ENCODE measurements at places on chromosomes 1 and 21.

DNA sequence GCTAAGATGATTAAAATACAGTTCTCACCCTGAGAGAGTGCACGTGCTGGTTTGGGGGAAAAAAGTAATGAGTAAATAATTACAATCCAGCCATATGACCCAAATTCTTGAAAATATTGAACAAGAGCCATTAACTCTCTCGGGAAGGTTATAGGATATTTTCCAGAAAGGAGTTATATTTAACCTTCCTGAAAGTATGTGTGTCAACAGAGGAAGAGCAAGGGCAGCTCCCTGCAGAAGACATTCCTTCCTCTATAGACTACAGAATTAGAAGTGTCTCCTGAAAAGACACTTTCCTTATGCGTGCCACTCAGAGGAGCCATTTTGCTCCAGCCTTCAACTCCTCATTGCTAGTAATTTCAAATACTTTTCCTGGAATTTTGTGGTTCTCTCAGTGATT is 648.7 kb downstream of the USP25 start:
- no peak for DNase-seq

DNA sequence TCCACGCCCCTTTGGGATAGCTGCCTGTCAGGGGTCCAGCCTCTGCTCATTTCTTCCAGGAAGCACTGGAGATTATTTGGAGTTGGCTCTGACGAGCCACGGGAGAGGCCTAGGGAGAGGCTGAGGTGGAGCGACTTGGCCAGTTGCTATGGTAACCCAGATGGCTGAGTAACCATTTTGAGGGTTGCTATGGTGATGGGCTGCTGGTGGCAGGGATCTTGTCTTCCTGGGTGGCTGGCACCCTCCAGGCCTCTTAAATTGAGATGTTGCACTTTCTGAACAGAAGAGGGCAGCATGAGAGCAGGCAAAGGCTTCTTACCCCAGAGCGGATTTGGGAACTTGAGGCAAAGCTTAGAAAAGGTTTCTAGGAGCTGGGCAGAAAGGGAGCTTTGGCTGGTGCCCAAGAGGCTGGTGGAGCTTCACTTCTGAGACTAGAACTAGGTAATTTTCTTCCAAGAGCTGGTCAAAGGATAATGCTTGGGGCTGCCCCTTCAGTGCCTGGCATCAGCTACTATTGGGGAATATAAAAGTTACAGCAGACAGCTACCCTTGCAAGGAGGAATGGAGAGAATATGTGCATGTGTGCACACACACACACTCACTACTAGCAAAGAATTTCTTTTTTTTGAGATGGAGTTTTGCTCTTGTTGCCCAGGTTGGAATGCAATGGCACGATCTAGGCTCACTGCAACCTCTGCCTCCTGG is 72.5 kb downstream of the NDUFS5 start:
- peak; percentile 43 for DNase-seq

- no peak for DNase-seq
Measured at GRCh38 chr21:42401154-42401553, 2.5 kb upstream of the UBASH3A start.

DNA sequence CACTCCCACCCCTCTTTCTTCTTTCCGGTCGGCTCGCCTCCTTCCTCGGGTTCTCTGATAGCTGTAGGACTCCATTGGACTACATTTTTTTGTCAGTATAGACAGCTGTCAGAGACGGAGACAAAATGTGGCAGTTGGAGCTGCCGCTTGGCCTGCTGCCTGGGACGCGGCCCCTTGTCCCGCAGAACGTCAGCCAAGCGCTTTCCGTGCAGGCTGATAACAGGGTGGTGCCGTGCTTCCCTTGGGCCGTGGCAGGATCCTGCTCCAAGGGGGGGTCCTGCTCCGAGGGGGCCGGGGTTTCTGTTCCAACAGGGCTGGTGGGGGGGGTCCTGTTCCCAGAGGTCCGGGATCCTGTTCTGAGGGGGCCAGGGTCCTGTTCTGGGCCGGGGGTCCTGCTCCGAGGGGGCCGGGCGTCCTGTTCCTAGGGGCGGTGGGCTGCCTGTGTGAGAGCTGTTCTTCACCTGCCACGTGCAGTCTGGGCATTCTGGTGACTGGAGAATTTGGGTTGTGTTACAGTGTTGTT is 4.9 kb downstream of the SKI start:
- no peak for DNase-seq

GRCh38 chr1:202967684-202968281 is 726 bp upstream of the CYB5R1 start:
- DNase-seq: no peak

- no peak for DNase-seq
Measured at GRCh38 chr1:43382027-43382779, 7.4 kb downstream of the MED8 start.

DNA sequence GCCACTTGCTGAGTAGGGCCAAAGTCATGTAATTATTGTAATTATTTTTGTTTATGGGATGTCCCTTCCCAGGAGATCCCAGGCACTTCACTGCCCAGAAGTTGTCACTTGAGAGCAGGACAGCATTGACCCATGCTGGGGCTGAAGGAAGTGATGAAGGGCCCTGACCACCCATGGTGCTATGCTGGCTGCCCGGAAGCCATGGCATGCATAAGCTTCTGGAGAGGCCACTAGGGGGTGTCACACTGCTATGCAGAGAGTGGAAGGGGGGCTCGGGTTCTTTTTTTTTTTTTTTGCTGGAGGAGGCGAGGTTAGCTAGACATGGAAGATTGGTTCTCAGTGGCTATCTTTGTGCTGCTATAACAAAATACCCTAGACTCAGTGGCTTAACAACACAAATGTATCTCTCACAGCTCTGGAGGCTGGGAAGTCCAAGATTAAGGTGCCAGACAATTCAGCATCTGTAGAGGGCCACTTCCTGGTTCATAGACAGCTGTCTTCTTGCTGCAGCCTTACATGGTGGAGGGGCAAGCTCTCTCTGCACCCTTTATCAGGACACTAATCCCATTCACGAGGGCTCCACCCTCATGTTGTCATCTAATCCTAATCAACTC is 84.9 kb downstream of the CNIH3 start:
- DNase-seq: no peak

GRCh38 chr1:87950369-87950768 is 621.7 kb downstream of the LMO4 start:
- DNase-seq: no peak

DNA sequence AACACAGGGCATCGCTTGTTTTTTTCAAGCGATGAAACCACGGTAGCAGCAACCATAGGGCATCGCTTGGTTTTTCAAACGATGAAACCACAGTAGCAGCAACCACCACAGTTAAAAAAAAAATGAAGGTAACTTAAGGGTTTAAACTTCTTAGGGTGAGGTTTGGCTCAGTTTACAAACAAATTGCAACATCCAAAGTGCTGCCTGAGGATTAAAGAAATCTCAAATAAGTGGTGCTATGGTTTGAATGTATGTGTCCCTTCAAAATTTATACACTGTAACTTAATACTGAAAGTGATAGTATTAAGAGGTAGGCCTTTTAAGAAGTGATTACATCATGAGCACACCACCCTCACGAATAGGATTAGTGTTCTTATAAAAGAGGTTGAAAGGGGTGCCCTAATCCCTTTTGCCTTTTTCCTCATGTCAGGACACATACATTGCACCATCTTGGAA is 6.4 kb upstream of the GBP5 start:
- no peak for DNase-seq

- no peak for DNase-seq
Measured at GRCh38 chr1:36737767-36738166, 255.1 kb upstream of the CSF3R start.

DNA sequence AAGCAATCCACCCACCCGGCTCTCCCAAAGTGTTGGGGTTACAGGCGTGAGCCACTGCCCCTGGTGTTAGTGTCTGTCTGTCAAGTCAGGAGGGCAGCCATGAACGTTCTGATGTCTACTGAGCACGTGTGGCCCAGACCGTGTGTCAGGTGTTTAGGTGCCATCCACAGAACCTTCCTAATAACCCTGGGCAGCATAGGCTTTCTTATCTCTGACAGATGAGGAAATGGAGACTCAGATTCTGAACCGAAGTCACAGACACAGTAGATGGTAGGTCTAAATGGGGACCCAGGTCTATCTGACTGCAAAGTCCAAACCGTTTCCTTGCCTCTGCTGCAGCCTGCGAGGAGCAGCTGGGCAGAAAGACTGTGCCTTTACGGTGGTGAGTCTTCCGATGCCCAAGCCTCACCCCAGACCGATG is 622 bp upstream of the IL6R start:
- no peak for DNase-seq

- DNase-seq: no peak
Measured at GRCh38 chr1:214404571-214405213, 123.7 kb downstream of the SMYD2 start.

GRCh38 chr1:112625696-112626095 is 6.1 kb downstream of the CAPZA1 start:
- DNase-seq: no peak

- DNase-seq: no peak
Measured at GRCh38 chr21:41506611-41507520, 1.1 kb downstream of the TMPRSS2 start.

DNA sequence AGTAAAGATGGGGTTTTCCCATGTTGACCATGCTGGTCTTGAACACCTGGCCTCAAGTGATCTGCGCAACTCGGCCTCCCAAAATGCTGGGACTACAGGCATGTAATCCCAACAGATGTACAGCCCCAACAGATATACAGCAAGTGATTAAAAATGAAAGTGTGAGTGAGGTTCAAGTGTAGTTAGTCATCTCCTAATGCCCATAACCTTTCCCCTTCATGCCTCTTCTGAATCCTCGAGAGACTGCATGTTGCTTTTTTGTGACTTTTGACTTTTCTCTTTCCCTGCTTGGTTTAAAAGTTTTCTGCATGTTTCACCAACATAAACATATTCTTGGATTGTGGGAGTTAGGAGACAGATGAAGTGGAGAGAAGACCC is 31.2 kb downstream of the KCNK2 start:
- no peak for DNase-seq

DNA sequence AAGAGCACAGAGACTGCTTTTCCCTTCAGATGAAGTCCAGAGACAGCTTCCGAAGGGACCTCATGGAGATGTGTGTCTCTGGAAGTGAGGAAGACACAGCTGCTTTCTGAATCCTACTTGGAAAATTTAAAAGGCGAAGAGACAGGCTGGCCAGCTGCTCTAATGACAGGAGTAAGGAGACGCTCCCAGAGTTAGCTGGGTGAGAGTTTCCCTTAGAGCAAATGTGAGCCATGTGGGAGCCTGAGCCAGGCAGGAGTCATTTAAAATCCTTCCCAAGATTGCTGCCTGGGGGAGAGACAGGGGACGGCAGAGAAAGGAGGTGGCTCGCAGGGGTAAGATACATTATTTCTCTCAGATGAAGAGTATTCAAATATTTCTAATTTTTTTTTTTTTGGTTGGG is 53.1 kb downstream of the ZNF326 start:
- no peak for DNase-seq

DNA sequence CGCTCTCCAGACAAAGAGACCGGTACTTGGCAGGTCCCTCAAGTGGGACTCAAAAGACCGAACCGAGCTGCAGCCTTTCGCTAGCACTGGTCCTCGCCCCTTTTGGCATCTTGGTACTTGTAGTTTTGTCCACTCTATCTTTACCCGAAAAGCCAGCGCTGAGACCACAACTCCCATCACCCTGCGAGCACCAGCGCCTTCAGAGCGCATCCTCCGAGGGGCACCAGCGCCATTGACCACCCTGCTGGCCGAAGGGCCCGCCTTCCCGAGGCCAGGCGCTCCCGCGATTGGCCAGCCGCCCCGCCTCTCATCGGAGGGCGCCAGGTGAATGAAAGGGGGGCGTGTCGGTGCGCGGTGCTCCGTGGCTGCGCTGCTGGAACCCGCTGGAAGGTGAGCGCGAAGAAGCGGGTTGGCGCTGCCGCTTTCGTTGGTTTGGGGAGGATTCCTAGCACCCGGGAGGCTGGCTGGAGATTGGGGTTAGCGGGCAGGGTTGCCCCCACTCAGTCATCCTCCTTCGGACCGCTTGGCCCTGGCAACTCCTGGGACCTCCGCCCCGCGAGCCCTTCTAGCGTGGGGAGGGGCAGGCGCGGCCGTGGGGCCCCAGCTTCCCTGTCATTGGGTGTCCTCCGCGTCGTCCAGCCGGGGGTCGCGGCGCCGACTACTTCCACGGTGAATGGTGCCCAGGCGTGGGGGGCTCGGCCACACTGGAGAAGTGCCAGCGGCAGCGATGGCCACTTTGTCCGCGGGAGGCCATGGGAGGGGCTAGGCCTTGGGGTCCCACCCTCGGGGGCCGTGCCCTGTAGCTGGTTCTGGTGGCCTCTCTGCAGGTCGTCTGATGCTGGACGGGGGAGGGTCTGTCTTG is at the start of gene ZBTB8B:
ZBTB8B (plus strand) TSS at position 357 of the 862 bp plus-strand sequence. CDS start 5,553 bp downstream, outside the sequence.
- DNase-seq: no peak

DNA sequence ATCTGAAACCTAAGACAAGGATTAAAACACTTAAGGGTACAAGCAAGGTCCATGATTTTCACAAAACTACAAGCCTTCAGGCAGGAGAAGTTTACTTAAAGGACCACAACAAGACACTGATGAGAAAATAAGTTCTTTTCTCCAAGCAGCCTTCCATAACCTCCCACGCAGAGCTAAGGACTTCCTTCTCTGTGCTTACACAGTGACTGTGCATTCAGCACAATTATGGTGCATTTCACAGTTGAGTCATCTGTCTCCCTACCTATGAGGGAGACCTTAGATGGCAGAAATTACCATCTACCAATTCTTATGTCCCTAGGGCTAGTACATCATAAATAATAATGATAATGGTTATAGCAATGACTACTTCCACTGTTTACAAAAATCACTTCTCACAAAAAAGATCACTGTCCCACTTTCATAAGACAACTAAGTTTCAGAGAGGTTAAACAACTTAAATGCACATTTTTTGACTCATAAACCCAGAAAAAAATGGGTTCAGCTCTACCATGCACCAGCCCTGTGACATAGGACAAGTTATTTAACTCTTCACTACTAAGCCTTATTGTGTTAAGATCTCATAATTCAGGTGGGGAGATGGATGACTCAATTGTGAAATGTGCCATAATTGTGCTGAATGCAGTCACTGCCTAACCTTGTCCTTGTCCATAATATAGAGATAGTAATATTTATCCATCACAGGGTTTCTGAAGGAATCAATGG is 45.3 kb downstream of the TARBP1 start:
- no peak for DNase-seq

GRCh38 chr1:114668784-114669561 is 876 bp downstream of the DENND2C start:
- DNase-seq: no peak

GRCh38 chr1:162943622-162944021 is 82.6 kb upstream of the CCDC190 start:
- DNase-seq: no peak

DNA sequence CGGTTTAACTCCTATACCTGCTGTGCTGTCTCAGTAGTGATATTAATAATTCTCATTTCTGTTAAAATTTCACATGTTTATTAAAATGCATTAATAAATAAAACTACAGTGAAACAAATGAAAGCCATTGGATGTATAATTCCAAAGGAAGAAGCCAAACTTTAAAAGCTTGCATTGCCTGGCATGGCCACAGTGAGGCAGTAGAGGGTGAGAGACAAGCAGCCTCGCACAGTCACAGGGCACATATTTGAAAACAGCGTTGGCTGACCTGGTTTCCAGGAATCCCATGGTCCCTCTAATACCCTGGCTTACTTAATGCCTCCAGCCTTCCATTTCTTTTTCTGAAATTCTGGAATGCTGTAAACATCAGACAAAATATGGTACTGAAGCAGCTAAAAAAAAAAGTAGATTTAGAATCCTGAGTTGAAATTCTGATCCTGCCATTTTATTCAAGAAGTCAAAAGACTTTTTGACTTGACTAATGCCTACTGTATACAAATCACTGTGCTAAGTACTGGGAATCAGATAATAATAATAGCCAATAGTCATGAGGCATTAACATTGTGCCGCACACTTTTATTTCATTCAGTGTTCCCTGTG is 6.7 kb upstream of the RNASEL start:
- DNase-seq: no peak
